ENCODE measurements at places on chromosomes 3 and 15.

DNA sequence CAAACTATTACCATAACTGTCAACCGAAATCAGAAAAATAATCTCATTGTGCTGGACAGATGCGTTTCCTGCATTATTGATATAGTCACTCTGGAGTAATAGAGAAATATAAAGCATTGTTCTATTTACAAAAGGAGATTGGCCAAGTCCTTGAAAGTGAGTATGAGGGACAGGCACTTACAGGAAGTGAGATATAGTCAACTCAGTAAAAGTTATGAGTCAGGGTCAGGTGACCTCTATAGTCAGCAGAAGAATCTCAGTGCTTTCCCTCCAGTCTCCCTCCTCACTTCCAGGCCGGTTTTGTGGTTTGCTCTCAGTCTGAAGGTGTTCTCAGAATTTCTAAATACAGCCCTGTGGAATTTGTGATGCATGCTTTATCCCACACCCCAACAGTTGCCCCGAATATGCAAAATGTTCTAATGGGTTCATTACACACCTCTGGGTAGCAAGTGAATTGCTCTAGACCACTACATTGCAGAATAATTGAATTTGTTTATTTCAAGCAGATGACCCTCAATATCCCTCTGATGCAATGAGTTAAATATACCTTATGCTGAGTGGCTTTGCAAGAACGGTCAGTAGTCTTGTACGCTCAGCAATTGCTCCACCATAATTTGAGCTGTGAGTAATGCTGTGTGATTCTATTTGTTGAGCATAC lies 787.7 kb downstream of the MCTP2 start:
- DNase-seq, result no peak

DNA sequence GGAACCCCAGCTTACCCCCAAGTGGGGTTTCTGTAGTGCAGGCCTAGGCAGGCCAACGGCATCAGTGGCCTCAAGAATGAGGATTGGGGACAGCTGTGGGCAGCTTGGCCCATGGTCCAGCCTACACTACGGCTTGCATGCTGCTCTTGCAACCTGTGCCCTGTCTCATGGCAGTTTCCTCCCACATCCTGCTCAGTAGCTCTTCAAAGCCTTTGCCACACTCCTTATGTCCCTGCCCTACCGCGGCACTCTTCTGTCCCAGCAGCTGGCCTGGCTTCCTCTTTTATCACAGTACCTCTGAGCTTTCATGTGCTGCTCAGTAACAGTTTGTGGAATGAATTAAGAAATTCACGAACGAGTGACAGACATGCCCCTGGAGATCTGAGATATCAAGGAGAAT lies 431.0 kb downstream of the EPHB1 start:
- no peak for DNase-seq

- no peak for DNase-seq
Observed at GRCh38 chr3:112640930-112641801, at the start of gene CCDC80. CCDC80 (minus strand) TSS chr3:112641143; CDS start chr3:112639905, 1,238 bp downstream.

DNA sequence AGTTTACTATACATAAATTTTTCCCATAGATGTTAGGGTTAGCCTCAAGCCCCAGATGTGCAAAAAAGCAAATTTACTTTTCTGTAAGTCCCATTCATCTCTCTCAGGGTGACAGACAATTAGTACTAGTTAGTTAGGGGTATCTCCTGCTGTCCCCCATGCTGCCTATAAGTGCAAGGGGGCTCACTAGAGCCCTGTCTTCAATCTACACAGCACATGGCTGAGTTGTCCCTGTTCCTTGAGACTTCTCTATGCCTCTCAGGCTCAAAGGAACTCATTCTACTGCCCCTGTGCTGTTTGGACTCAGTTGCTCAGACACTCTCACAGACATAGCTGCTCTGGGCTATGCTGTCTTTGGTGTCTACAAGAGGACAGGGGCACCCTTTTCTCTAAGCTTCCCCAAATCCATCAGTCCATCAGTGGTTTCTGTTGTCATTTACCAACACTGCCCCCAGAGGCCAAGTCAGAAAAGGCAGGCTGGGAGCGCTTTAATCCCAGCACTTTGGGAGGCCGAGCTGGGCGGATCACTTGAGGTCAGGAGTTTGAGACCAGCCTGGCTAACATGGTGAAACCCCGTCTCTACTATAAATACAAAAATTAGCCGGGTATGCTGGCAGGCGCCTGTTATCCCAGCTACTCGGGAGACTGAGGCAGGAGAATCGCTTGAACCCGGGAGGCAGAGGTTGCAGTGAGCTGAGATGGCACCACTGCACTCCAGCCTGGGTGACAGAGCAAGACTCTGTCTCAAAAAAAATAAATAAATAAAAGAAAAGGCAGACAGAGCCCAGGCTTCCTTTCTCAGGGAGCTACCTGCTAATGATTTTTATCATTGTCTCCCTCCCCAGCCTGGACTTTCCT lies 31.4 kb upstream of the PRTG start:
- DNase-seq, result peak; percentile 15

- no peak for DNase-seq
Observed at GRCh38 chr15:54792526-54792925, 404.2 kb downstream of the RSL24D1 start.

DNA sequence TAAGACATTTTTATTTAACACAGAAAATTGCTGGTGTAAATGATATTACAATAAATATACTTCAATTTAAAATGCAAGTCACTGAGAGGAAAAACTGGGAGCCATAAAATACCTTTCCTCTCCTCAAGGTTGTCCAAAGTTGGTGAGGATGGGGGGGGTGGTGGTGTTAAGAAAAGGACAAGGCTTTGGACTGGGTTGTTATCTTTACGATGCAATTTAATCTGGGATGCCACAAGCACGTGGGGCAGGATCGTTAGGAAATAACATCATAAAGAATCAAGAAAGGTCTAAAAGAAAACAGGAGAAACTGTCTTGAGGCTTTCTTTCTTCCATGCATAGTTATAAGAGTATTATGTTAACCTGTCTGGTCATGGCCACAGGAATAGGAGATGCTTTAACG lies 66.9 kb downstream of the NMNAT3 start:
- no peak for DNase-seq

DNA sequence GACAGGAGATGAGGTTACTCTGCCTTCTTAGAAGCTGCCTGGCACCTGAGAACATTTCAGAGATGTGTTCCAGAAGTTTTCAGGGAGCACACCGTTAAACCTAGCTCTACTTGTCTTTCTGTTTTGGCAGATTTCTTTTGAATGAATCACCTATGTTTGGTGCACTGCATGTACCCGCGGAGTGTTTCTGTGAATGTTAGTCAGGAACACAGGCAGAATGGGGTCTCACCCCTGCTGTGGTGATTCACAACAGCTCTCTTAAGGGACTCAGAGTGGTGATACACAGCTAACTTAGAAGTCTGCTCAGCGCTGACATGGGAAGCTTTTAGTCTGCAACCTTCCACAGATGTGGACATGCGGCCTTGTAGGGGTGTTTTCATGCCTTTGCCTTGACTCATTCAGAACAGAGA lies 24.0 kb downstream of the TSEN2 start:
- DNase-seq, result no peak

Data from effector memory CD8-positive, alpha-beta T cell (primary cell).